ENCODE measurements at places on chromosomes 11 and 22. TPM values are rescaled to one million over a fixed set of nuclear protein-coding genes. Genes with fewer than 3 reads are reported as not detected.
A peak's percentile ranks its signal among the peaks of the same experiment; 100 is the strongest.

GRCh38 chr22:30732426-30732825 is 37.8 kb downstream of the OSBP2 start:
- no peak for DNase-seq

GRCh38 chr11:833849-834311 is 1.1 kb downstream of the CD151 start:
- no peak for DNase-seq

HTR3B gene
- not detected for total RNA-seq

- no peak for DNase-seq
Measured at GRCh38 chr11:8355416-8355742, 91.7 kb upstream of the LMO1 start.

DNA sequence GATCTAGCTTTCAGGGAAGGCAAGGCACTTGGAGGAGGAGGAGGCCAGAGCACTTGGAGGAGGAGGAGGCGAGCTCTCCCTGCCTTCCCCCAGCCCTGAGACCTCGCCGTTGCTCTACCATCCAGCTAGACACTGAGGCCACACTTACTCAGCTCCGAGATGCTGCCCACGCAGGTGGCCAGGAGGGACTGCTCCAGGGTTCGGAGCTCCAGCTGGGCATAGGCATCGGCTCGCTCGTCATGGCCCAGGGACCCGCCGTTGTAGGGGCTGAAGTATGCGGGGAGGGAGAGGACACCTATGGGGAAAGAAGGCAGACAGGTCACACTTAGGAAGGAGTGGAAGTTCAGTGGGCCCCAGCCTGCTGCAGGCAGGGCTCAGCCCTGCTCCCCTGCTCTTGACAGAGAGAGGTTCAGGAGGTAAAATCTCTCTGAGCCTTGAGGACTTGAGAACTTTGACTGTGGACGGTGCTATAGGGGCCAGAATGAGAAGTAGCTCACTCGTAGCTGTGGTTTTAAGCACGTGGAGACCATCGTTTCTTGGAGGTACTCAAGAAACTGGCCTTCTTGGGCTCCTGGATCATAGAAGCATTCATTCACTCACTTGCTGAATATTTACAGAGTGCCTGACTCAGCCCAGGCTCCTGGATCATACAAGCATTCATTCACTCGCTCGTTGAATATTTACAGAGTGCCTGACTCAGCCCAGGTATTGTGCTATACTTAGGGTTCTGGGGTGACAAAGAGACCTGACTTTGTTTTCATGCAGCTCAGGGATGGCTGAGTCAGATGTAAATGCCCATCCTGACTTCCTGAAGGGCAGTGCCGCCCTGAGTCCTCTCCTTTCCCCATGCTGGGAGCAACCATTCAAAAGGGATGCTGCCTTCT is 99.2 kb downstream of the NAT10 start:
- no peak for DNase-seq

- no peak for DNase-seq
Measured at GRCh38 chr11:123654566-123655081, at the start of gene SCN3B. SCN3B (minus strand) TSS chr11:123654624; CDS start chr11:123653801, 823 bp downstream.

PATE2 gene
- not detected for total RNA-seq

DEPDC7 gene
- total RNA-seq: 1.1 TPM

DNA sequence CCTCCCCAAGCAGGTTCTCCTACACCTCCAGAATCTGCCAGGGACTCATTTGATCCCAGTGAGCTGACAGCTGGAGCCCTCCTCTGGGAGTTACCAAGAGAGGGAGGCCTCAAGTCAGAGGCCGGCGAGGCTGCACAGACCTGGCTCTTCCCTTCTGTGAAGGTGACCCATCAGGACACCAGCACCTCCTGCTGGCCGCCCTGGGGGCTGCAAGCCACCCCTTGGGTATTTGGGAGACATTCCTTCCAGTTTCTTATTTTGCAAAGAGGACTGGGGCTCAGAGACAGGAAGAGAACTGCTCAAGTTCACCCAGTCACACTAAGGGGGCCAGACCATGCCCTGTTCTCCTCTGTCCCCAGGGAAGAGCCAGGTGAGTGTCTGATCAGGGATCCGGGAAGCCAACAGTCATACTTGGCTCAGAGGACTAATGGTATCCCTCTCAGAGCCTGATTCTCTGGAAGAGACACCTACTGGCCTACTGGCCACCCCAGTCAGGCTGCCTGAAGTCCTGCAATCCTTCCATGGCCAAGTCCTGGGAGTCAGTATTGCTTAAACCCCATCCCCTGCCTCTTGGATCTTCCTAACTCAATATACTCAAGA is 40.5 kb upstream of the RIC3 start:
- DNase-seq: peak; percentile 23

GRCh38 chr22:25083056-25083806 is 116.4 kb upstream of the CRYBB3 start:
- DNase-seq: no peak

DNA sequence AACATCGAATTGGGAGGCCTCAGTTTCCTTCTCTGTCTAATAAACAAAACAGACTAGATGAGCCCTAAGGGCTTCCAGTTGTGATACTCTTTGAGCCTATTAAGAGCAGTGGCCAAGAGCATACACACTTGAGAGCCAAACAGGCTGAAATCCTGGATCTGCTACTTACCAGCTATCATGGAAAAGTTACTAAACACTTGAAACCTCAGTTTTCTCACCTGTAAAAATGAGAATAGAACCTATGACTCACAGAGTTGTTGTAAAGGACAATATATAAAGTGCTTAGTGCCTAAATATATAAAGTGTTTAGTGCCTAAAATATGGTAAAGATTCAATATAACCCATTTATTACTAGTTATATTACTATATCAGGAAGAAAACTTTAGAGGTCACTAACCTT is 23.7 kb upstream of the GDPD4 start:
- DNase-seq: no peak

DNA sequence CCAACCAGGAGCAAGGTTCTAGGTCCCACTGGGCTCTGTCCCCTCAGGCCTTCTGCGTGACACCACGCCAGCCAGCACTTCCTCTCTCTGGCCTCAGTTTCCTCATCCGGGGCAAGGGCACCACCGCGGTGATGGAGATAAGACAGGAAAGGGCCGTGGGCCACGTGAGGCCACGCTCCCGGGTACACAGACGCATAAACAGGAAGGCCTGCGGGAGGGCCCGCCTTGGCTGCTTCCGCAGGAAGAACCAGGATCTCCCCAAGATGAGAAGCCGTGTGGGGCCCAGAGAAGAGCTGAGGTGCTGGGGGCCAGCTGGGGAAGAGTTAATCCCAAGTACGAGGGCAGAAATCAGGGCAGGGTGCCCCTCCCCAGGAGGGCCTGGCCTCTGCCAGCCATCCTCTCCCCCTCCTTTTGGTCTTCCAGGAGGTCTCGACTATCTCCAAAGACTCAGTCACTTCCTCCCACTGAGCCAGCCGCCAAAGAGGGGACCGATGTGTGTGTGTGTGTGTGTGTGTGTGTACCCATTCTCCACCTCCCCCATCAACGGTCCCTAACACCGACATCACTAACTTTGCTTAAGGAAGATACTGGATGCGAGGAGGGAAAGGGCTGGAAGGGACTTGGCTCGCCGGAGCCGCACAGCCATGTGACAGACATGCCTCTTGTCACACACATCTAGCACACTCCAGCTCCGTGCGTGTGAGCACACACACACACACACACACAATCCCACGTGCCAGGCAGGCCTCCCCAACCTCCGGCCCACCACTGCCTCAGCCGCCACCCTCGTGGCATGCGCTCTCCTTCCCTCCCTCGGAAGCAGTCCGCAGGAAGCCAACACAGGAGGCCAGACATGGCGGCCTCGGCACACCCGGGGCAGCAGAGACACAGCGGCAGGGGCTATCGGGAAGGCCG is 1.4 kb downstream of the MFNG start:
- DNase-seq: peak; percentile 92

CD6 gene
- total RNA-seq: 299 TPM

DEUP1 gene
- total RNA-seq: not detected

GRCh38 chr11:85946221-85946620 is 91.0 kb downstream of the CCDC83 start:
- DNase-seq: no peak

GRCh38 chr11:65227879-65228278 is 33.9 kb upstream of the POLA2 start:
- no peak for DNase-seq

DNA sequence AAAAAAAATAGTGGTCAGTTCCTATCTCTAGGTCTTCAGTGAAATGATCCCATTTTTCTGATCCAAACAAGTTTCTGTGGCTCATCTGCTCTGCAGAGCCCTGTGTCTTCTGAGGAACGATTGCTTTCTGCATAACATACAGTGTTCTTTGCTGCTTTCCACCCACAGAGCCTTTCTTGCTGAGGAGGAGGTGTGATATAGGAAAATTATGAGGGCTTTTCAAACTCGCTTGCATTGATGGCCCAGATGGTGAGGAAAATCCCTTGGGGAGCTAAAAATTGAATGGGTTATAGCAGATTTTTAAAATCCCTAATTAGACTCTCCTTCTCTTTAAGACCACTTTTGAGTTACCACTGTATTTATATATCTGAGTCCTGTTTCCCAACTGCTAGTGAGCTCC is 31.3 kb downstream of the JAM3 start:
- DNase-seq: no peak

VPREB1 gene
- not detected for total RNA-seq

DNA sequence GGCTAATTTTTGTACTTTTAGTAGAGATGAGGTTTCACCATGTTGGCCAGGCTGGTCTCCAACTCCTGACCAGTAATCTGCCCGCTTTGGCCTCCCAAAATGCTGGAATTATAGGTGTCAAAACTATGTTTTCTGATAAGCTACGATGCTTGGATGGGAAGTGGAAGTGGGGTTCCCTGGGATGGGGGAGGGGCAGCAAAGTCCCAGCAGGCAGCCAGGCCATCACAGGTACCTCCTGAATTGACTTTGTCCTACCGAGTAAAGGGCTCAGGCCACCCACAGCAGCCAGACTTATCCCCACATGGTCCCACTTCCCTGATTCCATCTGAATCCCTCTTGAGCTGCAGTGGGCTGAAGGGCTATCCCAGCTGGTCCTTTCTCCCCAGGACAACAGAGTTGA is 6.9 kb downstream of the FTH1 start:
- DNase-seq: no peak

VWCE gene
- total RNA-seq: 0.98 TPM

DNA sequence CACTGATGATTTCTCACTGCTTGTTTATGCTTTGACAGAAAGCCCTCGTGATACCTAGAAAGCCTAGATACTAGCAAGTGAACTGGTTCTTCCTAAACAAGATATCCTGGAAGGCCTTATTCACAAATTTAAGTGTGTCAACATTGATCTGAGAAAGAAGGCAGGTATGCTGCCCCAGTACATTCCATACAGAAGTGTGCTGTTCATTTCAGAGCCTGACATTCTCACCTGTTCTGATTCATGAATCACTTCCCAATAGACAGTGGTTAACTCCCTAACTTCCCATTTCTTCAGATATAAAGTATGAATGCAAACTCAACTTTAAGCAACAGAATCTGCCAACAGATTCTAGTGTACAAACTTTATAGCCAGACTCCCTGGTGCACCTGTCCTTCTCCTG is 15.5 kb upstream of the RASSF10 start:
- DNase-seq: no peak

DNA sequence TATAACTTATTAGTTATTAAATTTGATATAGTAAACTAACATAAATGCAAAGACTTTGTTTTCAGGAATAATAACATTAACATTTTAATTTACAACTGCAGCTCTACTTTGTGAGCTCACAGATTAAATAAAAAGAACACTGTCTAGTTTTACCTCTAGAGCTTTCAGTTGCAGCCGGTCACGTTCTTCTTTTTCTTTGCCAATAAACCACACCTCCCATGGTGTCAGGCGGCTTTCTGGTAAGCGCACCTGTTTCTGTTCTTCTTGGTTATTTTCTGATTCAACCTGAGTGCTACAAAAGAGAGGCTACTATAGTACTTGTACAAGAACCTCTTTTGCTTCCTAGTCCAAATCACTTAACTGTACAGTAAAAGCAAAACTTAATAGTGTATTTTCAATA is 5.8 kb downstream of the CCDC34 start:
- no peak for DNase-seq

DNA sequence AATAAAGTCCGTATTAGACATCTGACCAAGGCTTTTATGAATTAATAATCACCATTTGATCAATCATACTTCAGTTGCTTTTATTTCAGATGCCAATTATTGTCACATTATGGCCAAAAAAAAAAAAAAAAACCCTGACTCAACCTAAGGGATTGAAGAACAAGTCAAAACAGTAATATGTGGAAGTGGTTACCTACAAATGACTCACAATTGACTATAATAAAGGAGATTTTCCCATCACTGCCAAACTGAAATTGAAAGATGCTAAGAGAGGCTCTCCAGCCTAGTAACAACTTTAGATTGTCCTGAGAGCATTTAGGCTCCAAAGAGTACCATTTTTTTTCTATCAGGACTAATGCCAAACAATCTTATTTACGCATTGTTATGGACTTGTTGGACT is 35.2 kb downstream of the SOX6 start:
- no peak for DNase-seq

- DNase-seq: no peak
Measured at GRCh38 chr11:83000381-83000780, 71.3 kb downstream of the RAB30 start.

- no peak for DNase-seq
Measured at GRCh38 chr11:69674267-69674885, 777 bp downstream of the LTO1 start.

MMP11 gene
- 0.20 TPM for total RNA-seq

DNA sequence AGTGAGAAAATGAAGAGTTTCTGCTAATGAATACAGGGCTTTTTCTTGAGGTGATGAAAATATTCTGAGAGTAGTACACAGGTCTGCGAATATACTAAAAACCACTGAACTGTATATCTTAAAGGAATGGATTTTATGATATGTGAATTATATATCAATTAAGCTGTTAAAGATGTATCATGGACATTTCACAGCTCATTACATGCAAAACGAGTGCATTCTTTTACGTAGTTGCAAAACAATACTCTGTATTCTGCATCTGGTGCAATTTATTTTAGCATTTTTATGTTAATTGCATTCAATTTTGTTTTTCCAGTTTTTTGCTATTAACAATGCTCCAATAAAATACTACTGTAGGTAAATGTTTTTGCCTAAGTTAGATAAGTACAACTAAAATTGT is 411.6 kb downstream of the DYNC2H1 start:
- DNase-seq: no peak

GRCh38 chr11:109247071-109247470 is 174.9 kb upstream of the C11orf87 start:
- no peak for DNase-seq

GLYATL2 gene
- not detected for total RNA-seq

- no peak for DNase-seq
Measured at GRCh38 chr11:84398017-84398626, 1112.0 kb upstream of the CCDC90B start.

DNA sequence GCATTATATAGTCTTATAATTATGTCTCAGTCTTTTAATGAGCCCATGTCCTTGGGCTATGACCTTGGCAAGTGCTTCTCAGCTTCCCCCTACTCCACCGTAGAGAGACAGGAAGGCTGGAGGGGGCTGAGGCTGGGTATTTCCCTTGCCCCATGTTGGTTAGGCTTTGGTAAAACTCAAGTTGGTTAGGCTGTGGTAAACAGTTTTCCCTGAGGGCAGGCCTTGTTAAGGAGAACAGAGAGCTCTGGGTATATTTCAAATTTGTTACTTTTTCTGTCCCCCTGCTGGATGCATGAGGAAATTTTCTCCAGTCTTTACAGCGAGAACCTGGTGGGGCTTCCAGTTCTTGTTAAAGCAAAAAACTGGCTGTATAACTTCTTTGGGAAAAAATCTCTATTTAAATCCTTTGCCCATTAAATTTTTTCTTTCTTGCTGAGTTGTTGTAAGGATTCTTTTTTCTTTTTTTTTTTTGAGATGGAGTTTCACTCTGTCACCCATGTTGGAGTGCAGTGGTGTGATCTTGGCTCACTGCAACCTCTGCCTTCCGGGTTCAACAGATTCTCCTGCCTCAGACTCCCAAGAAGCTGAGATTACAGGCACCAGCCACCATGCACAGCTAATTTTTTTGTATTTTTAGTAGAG is 12.2 kb upstream of the DCHS1 start:
- peak; percentile 57 for DNase-seq

Measured in activated CD4-positive, alpha-beta memory T cell treated with anti-CD3 and anti-CD28 coated beads, Interleukin-2, amount 10 ng/mL, durations not matched to agents 7 days and 5 days (primary cell).